ENCODE measurements at places on chromosomes 4 and X.

DNA sequence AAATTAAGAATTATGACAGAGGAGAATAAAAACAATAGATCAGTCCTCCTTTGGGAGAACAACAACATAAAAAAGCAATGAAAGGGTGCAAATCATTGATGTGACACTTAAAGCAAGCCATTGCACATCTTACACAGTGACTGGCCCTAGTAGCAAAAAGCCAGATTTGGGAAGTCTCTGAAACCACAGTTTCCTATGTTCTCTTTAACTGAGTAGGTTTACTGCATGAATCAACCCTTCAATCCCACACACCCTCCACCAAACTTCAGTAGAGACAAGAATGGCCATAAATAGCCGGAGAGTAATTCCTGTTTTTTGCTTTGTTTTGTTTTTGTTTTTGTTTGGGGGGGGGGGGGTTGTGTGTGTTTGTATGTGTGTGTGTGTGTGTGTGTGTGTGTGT lies 180.8 kb downstream of the VEGFC start:
- DNase-seq, result no peak

DNA sequence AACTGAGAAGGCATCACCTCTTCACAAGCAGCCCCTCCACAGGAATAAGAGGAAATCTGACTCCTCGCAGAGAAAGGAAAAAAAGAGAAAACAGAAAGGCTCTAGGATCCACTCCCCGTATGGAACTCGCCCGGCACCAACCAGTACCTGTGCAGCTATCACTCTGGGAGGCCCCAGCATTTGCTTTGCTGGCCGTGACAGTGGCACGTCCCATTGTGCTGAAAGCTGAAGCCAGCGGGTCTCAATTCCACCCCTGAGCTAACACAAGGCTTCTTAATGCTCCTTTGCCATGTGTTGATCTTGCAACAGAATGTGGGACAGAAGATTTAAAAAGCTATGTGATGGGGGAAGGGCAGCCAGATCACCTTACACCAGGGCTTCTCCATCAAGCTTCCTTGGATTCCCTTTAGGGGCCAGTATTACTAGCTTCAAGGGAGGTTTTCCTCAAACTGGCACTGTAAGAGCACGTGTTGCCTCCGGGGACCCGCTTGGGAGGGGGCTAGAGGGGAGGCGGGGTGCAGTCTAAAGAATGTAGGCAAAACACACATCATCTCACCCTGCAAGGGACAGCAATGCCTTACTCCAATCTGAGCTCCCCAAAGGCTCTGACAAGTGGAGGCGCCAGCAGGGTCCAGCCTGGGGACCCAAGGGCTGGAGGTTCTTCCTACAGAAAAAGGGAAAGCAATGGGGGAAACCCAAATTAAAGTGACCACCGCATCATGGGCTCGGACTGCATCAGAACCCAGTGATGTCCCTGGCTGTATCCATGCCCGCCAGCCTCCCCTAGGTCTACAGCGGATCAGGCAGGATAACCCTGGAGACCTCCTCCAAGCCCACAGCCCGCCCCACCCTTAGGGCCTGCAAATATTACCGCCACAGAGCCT lies 1.2 kb downstream of the USP46 start:
- DNase-seq, result no peak

- no peak for DNase-seq
These were observed 28.2 kb downstream of the SH3TC1 start for GRCh38 chr4:8227201-8227770.

DNA sequence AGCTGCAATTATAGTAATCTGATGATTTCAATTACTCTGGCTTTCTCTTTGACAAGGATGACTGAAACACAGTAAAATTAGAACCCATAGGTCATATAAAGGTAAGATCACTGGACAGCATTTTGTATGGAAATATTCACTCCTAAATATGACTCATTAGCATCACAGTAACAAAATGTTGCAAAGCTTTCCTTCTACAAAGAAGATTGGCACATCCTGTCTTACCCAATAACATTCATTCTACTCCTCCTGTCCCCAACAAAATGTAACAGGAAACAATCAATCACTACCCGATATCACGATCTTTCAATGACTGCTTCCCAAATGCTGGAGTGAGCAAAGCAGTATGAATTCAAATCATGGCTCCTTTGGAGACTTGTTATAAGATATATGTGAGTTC lies 95.3 kb downstream of the FANCB start:
- DNase-seq, result no peak

- DNase-seq, result no peak
These were observed 30.1 kb upstream of the IQCM start for GRCh38 chr4:149845743-149846142.

DNA sequence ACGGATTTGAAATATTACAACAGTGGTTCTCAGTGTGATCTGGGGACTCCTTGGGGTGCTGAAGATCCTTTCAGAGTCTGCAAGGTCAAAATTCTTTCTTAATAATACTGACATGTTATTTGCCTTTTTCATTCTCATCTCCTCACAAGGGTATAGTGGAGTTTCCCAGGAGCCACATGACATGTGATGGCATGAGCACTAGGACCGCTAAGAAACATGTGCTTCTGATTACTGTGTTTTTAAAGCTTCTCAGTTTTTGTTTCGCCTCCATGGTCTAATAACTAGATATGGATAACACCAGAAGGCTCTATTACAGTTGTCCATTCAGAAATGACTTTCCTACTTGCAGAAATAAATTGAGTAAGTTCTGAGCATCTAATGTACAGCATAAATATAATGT lies 156.1 kb downstream of the RAB28 start:
- DNase-seq, result no peak

GRCh38 chrX:154890990-154891639 lies 5.0 kb downstream of the F8A1 start:
- no peak for DNase-seq

- DNase-seq, result no peak
These were observed 101.5 kb downstream of the SORBS2 start for GRCh38 chr4:185710487-185710995.

- no peak for DNase-seq
These were observed 20.4 kb downstream of the RNF212 start for GRCh38 chr4:1092983-1093361.

Data from activated T-helper 1 cell treated with anti-CD3 and anti-CD28 coated beads, Interleukin-2, amount 50 U/mL, for 16 hours (primary cell).